Left forelimb (tissue), 1 donor: ENCODE measurements at places on chromosomes 4 and X.
A peak's percentile ranks its signal among the peaks of the same experiment; 100 is the strongest.

GRCh38 chr4:169236078-169236477 lies 34.7 kb downstream of the SH3RF1 start:
- no peak for DNase-seq

- DNase-seq, result no peak
Measured at GRCh38 chrX:7941390-7942042, 14.3 kb upstream of the PNPLA4 start.

DNA sequence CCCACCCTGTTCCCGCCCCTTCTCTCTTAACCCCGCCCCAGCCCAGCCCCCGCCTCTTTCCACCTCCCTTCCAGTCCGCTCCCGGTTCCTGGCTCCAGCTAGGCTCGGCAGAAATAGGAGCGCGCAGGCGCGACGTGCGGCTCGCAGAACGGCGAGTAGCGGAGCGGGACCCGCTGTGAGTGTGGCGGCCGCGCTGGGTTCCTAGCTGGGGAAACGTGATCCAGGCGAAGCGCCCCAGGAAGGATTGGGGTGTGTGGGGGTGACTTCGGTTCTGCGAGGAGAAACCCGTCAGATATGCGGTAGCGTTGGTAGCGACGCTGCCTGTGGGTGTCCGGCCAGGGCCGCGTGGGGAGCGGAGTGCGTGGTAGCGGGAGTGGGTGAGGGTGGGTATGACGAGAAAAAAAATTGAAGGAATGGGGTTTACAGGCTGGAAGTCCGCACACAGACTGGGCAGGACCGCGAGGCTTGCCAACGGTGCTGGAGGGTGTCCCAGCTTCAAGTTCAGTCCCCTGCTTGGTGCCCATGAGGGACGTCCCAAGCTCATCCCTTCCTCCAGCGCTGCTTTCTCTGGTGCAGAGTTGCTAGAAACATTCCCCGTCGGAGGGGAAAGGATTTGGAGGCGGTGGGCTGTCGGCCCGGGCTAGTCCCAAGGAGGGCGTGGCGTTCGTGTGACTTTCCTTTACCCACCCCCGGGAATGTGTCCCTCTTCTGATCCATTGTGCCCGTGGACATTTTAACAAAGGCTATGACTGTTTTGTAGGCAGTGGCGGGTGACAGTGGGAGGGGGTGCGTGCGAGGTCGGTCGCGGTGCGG lies at the start of gene PRRG1:
Gene PRRG1 (plus strand): TSS at position 144 of the 813 bp plus-strand sequence. CDS start 56,886 bp downstream, outside the sequence.
- DNase-seq, result peak; percentile 86

GRCh38 chr4:2458546-2459491 lies 10.1 kb upstream of the RNF4 start:
- no peak for DNase-seq

- DNase-seq, result no peak
Measured at GRCh38 chr4:36841583-36842326, 402.8 kb upstream of the NWD2 start.

DNA sequence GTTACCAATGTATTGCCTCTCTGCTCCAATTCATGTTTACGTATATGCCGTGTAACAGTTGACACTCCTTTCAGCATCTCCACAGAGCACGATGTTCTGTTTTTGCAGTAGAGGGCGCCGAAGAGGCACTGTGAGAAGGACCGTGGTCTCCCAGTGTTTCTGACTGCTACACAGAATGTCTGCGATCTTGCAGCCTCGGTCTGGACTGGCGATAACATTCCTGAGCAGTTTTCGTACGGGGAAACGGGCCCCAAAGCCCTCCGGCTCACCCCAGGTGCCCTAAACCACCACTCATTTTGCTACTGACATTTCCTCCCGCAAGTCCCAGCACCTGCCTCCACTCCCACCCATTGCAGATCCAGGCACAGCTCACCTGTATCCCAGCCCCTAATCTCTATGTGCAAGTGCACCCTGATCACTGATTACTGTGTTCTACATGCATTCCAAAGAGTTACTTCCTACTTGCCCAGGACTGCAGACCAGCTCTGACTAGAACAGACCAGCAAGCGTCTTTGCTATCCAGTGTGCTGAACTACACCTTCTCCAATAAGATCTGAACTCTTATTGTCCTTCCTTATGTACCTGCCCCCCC lies 12.4 kb upstream of the NFXL1 start:
- DNase-seq, result no peak

DNA sequence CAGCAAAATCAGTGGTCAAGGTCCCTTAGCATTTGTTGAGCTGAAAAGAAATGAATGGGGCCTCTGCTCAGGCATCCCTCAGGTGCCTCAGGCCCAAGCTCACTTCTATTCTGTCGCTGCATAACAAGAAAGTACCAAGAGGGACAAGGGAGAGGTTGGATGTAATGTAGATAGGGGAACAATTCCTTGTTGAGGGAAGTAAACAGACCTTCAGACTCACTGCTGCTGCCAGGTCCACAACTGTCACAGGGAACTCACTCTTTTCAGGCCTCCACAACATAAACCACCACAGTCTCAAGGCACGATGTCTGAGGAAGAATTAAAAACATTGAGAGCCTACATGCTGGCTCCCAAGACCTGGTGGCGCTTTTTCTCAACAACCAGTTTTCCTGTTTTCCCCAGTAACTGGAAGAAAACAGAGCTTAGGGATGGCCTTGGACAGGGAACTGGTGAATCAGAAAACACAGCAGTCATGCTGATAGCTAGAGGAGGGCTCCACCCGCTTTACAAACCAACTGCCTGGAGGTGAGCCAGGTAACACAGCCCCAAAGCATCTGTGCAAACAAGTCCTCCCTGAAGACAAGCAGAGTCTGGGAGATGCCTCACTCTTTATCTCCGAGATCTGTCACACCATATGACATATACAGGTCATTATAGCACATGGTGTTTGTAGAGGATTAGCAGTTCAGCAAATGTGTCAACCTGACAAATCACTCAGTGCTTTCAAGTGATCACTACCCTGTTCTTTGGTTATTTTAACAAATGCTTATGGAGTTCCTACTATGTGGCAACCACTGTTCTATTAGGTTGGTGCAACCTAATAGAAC lies 14.3 kb upstream of the AWAT1 start:
- DNase-seq, result no peak

GRCh38 chr4:140937866-140938265 lies 181.7 kb upstream of the TBC1D9 start:
- DNase-seq, result no peak

DNA sequence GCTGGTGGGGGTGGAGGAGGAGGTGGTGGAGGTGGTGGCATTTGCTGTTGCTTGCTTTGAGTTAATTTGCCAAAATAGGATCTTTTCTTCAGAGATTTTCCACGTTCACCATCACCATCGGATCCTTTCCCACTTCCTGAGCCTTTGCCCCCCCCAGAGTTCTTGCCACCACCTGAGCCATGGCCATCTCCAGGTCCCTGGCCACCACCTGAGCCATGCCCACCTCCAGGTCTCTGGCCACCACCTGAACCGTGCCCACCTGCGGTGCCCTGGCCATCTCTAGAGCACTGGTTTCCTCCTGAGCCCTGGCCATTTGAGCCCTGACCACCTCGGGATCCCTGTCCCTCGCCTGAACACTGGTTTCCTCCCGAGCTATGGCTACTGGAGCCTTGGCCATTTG lies 1.9 kb downstream of the IRS4 start:
- DNase-seq, result no peak

DNA sequence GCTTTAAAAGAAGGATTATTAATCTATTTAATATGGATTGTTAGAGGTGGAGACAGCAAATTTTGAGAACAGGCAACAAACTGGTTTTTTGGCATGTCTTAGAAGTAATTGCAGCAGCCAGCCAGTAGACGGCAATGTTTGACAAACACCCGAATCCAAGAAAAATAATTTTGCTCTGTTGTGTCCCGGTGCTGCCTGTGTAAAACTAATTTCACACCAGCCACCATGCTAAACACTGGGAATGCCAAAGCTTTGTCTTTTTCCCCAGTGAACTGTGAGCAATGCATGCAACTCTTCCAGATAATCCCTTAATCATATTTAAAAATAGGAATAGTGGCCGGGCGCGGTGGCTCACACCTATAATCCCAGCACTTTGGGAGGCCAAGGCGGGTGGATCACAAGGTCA lies 25.9 kb downstream of the SMIM31 start:
- no peak for DNase-seq

DNA sequence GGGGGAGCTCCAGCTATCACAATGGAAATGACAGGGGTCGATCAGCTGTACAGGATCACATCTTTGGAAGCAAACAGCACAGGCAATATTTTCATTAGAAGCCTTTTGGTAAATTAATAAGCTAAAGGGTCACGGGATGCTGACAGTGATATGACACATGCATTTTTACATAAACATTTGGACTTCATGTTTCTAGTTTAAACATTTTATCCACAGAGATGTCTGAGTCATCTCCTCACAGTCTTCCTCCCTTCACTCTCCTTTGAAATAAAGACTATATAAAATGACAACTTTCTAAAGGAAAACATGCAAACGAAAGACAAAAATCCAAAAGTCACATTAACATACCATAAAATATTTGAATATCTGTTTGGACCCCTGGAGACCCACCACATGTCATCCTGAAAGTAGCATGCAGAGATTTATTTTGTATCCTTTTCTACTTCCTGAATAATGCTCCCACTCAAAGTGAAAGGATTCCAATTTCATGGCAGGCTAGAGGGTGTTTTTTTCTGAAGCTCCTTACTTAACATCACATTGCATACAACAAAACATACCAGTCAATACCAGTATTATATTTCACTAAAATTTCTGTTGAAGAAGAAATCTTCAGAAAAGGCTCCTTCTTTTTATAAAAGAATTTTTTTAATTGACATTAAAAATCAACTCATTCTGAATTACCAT lies 200.1 kb upstream of the PPARGC1A start:
- no peak for DNase-seq

GRCh38 chr4:14143892-14144291 lies 516.4 kb upstream of the BOD1L1 start:
- DNase-seq, result no peak

DNA sequence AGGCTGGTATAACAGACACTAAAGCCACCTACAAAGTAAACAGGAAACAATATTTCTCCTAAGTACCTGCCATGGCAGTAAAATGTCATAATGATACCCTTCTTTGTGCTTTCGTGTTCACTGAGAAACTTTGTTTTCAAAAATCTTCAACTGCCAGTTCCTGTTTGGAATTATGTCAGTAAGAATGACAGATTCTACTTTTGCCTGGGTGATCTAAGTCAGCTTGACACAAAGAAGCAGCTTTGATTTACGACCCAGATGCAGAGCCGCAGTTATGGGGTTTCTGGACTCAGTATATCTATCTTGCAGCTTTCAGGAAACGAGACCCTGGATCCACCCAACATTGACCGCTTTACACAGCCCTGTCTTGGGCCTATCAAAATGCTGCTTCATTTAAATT lies 71.2 kb downstream of the SNX25 start:
- DNase-seq, result no peak

GRCh38 chr4:27327421-27328181 lies 467.0 kb downstream of the STIM2 start:
- DNase-seq, result no peak

DNA sequence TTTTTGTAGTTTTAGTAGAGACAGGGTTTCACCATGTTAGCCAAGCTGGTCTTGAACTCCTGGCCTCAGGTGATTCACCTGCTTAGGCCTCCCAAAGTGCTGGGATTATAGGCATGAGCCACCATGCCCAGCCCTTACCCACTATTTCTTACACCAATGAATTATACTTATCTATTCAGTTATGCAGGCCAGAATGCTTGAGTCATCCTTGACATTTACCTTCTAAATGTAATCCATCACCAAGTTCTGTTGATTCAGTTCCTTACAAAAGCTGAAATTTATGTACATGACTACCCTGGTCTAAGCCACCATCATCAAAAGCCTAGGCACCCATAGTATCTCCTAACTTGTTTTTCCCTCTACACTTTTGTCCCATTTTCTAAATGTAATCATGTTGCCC lies 585.7 kb downstream of the IL15 start:
- DNase-seq, result no peak

- DNase-seq, result no peak
Measured at GRCh38 chr4:19051831-19052230, 1030.3 kb upstream of the LCORL start.

DNA sequence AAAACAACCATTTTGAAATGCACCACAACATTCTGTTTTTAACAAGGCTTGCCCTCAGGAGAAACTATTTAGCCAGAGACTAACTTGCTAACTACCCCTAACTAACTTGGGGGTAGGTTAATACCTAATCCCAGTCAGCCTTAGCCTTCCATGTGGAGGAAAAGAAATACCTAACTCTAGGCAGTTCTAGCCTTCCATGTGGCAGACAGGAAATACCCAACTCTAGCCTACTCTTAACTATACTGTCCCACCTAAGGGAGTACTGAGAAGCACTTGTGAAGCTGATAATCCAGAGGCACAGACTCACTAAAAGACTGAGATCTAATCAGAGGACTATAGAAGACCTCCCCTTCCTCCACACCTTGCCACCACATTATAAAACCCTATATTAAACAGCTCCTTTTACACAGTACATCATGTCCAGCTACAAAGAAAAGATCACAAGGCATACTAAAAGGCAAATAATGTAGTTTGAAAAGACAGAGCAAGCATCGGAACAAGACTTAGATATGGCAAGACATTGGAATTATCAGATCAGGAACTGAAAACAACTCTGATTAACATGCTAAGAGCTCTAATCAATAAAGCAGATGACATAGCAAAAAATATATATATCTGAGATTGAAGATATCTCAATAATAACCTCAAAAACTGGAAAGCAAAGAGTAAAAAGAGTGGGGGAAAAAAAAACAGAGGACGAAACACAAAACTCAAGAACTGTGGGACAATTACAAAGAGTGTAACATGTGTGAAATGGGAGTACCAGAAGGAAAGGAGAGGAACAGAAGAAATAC lies 52.2 kb downstream of the FRYL start:
- no peak for DNase-seq

GRCh38 chrX:103248553-103248952 lies 6.4 kb downstream of the TCEAL8 start:
- DNase-seq, result no peak

GRCh38 chr4:92012899-92013867 lies 290.6 kb upstream of the GRID2 start:
- DNase-seq, result no peak

- no peak for DNase-seq
Measured at GRCh38 chr4:17812125-17812524, 1.3 kb downstream of the NCAPG start.

DNA sequence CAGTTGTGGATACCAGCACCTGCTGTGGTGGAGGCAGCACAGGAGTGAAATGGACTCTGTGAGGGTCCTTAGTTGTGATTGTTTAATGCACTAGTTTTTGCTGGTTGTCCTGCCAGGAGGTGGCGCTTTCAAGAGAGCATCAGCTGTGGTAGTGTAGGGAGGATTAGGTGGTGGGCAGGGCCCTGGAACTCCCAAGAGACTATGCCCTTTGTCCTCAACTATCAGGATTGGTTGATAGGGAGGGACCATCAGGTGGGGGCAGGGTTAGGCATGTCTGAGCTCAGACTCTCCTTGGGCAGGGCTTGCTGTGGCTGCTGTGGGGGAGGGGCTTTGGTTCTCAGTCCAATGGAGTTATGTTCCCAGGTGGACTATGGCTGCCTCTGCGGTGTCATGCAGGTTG lies 121.9 kb downstream of the RRAGB start:
- DNase-seq, result no peak
